ENCODE measurements at places on chromosomes 3 and 15.

- no peak for DNase-seq
Observed at GRCh38 chr3:108525971-108526370, 15.6 kb upstream of the MYH15 start.

DNA sequence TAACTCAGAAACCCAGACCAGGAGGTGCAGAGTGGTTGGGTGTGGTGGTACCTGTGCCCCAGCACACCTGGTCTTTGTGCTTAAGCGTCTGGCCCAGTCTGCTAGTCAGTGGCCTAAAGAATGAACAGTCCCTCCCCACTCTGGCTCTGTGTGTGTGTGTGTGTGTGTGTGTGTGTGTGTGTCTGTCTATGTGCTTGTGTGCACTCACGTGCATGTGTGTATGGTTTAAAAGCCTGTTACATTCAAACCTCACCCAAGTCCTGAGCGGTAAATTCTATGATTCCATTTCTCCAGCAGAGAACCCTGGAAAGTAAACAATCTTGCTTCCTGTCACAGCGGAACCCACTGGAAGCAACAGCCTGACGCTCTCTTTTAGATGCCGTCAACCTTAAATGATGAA lies 34.2 kb downstream of the EDEM1 start:
- no peak for DNase-seq

GRCh38 chr3:117286488-117286887 lies 576.9 kb downstream of the TUSC7 start:
- no peak for DNase-seq

DNA sequence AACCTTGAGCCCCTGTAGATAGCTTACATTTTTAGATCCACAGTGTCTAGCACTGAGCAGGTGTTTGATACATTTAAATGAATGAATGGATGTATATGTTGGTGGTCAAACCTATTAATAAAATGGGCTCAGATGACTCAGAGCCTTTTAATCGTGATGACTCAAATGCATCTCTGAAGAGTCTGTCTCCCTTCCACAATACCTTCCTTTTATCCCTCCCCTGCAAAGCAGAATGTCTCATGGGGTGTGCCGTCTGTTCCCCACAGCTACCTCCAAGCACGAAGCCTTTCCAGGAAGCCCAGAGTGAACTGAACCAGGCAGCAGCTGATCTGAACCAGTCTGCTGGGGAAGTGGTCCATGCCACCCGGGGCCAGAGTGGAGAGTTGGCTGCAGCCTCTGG lies 303.5 kb upstream of the TPM1 start:
- no peak for DNase-seq

DNA sequence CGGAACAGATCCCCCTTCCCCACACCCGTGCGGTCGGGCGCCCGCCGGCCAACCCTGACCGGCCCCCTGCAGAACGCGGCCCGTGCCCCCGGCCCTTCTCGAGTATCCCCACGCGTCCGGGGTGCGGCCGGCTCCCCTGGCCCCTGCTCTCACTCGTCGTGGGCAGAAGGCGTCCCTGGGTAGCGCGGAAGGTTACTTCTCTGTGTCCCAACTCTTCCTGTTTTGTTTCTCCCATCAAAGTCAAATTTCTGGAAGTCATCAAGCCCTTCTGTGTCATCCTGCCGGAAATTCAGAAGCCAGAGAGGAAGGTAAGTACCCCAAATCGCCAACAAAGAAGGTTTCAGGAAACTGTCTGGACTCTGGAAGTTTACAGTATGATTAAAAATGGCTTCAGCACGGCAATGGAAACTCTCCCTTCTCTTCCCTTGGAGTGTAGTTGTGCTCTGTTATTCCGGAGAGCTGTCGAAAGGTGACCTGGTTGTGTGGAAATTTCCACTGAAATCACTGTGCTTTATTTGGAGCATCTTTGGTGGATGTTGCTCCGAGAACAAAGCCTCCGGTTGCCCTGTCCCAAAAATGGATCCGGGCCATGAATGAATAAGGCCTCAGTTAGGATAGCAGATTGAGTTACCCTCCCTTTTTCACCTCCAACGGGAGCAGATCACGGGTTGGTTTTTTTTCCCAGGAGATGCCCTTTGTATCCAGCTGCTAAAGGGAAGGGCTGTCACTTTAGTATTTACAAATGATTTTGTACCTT lies 536 bp downstream of the SEC61A1 start:
- no peak for DNase-seq

DNA sequence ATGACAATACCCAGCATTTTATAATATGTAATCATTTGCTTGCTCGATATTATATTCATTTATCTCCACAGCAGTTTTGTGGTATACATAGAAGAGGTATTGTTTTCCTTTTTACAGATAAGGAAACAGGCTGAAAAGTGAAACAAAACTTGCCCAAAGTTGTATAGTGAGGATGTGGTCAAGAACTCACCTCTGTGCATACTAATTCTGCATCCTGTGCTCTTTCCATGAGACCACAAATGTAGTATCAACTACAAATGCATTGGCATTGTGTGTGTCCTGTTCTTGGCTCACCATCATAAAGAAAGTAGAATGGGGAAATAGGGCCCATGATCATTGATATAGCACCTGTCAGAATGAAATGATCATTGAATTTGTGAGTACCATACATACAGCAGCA lies 167.3 kb downstream of the NECTIN3 start:
- no peak for DNase-seq

DNA sequence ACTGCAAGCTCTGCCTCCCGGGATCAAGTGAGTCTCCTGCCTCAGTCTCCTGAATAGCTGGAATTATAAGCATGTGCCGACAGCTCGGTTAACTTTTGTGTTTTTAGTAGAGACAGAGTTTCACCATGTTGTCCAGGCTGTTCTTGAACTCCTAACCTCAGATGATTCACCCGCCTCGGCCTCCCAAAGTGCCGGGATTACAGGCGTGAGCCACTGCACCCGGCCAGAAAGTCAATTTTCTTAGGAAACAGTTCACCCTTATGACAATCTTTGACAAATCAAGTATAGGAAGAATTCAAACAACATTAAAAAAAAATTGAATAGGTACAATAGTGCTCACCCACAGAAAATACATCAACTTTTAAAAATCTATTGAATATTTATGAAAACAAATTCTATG lies 23.6 kb upstream of the DUT start:
- DNase-seq = no peak

- DNase-seq = no peak
Observed at GRCh38 chr15:90690585-90690984, 26.6 kb upstream of the BLM start.

DNA sequence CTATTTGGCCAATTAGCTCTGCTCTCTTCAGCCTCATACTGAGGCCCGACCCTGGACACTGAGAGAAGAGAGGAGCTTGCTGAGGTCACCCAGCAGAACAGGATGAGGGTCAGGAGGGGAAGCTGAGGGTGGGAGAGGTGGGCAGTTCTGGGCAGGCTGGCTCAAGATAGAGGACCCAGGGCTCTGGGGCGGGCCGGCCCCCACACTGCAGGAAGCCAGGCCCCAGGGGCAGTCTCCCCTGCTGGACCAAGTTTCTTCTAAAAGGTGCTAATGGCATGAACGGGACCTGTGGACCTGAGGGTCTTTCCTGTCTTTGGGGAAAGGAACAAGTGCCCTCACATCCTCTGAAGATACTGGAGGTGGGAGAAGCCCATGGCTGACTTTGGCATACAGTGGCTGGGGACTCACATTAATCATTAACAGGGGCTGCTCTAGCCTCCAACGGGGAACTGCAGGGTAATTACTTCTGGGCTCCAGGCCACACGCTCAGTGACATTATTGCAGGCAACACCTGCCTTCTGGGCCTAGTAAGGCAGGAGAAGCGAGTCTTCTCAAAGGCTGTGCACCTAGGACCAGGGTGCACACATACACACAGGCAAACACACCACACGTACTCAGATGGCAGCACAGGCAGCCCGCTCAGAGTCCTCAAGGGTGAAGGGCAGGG lies 10.6 kb downstream of the HCN4 start:
- DNase-seq = no peak

DNA sequence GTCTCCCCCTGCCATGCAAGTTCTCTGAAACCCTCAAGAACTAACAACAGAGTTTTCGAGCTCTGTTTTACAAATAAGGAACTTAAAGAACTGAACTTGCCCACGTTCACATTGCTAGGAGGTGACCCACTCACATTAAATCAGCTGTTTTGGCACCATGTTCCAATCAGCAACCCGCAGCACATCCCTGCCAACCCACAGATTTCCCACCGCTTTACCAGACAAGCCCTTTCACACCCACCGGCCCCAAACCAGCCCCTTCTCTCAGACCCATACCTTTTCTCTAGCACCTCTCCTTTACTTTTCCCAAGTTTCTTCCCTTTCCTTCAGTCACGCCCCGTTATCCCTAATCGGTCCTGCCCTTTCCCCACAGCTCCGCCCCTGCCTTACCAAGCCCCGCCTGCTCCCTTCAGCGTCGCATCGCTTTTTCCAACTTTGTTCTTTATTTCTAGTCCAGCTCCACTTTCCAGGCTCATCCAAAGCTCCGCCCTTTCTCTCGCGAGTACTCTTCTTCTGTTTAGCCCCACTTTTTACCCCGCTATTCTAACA lies 804 bp upstream of the BRPF1 start:
- no peak for DNase-seq

DNA sequence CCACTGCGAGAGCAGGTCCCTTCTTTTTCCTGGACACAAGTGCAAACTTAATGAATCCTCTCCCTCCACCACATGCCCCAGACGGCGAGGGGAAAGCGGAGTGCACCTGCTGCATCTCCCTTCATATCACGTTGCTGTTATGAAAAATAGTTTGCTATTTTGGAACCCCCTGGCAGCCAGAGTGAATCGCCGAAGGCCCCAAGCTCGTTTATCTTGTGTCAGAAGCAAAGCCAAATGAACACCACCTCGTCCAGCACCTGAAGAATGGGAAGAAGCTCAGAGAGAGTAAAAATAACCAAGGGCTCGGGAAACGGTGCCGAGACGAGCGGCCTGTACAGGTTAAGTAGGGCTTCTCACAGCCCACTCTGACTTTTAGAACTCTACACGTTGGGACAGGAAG lies 394.6 kb upstream of the RORA start:
- no peak for DNase-seq

DNA sequence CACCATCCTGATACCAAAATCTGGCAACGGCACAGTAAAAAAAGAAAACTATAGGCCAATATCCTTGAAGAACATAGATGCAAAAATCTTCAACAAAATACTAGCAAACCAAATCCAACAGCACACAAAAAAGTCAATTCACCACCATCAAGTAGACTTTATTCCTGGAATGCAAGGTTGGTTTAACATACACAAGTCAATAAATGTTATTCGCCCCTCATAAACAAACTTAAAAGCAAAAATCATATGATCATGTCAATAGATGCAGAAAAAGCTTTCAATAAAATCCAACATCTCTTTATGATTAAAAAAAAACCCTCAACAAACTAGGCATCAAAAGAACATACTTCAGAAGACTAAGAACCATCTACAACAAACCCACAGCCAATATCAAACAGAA lies 252.9 kb downstream of the UACA start:
- no peak for DNase-seq

DNA sequence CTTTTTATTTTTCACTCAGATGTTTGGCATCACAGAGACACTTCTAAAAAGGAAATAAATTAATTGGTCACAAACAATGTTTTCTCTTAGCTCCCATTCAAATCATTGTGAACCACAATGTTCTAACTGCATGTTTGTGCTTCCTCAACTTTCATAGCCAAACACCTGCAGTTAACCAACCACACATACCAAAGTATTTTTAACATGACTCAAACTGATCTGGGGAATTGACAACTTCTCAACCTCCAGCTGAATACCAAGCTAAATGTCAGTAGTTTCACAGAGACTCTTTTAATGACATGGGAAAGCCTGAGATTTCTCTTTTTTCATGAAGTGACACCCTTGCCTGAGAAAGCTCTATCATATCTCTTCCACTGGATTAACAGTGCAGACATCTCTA lies 217.9 kb upstream of the MME start:
- no peak for DNase-seq

- DNase-seq = no peak
Observed at GRCh38 chr15:42101861-42102260, 7.5 kb upstream of the PLA2G4D start.

DNA sequence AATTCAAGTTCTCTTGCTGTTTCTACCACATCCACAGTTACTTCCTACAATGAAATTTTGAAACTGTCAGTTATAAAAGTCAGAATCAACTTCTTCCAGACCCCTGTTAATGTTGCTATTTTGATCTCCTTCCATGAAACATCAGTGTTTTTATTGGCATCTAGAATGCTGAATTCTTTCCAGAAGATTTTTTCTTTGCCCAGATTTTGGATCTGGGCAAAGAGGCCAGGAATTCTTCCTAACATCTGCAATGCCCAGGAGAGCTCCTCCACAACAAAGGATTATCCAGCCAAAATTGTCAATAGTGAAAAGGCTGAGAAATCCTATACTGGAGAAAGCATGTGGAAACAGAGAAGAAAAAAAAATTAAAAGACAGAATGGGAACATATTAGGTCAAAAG lies 75.5 kb downstream of the SERPINI1 start:
- DNase-seq = no peak

DNA sequence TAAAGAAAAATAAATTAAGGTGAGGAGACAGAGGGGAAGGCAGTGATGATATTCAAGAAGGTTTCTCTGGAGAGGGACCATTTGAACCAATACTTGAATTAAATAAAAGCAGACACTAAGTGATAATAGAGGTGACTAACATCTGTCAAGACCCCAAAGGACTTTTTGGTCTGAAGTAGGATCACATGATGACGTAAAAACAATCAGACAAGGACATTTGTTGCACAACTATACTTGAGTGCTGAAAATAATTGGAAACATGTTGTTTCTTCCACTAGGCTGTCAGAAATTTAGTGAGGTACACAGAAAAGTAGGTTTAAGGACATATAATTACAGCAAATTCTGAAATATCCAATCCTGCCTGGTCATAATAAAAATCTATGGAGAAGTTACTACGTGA lies 179.5 kb downstream of the WNT5A start:
- DNase-seq = no peak

- DNase-seq = no peak
Observed at GRCh38 chr3:101141135-101141534, 147.9 kb upstream of the ABI3BP start.

GRCh38 chr3:22373182-22373581 lies 622.2 kb upstream of the ZNF385D start:
- no peak for DNase-seq

GRCh38 chr15:62141643-62142588 lies 23.2 kb downstream of the C2CD4B start:
- no peak for DNase-seq

- no peak for DNase-seq
Observed at GRCh38 chr3:53753518-53754183, 92.6 kb downstream of the CHDH start.

DNA sequence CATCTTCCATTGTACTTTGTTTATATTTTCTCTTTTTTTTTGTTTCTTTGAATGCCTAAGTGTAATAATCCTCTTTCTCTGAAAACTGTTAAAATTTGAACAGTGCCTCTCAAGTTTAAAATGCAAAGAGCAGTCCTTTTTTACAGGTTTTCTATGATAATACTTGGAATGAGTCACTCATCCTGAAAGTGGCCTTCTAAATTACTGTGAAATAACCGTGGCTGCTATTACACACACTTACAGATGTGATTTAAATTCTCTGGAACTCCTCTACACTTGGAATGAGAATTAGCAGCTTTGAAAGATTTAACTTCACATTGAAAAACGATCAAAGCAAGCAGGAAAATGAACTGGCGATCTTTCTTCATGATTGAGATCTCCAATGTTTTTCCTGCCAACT lies 105.9 kb downstream of the ROBO1 start:
- no peak for DNase-seq

GRCh38 chr15:66757521-66757920 lies 55.5 kb downstream of the SMAD6 start:
- no peak for DNase-seq

GRCh38 chr3:127820221-127820825 lies 2.0 kb downstream of the MGLL start:
- DNase-seq = no peak

Data from K562 (cell line).